ENCODE measurements at places on chromosomes 16 and 17.

DNA sequence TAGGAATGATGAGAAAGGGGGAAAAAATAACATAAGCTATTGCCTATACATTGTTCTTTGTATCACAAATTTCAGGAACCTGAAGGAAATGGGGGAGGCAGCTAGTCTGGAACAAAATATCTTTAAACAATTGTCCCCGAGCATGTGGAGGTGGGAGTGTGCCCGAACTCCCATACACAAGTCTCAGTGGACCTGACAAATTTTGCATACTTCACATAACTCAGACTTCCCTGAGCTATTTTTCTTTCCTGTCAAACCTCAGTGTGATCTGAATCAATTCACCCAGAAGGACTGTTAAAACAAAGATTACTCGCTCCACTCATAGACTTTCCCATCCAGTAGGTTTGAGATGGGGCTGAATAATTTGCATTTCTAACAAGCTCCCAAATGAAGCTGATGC, 1.6 kb upstream of the XPO6 start:
- DNase-seq: no peak

DNA sequence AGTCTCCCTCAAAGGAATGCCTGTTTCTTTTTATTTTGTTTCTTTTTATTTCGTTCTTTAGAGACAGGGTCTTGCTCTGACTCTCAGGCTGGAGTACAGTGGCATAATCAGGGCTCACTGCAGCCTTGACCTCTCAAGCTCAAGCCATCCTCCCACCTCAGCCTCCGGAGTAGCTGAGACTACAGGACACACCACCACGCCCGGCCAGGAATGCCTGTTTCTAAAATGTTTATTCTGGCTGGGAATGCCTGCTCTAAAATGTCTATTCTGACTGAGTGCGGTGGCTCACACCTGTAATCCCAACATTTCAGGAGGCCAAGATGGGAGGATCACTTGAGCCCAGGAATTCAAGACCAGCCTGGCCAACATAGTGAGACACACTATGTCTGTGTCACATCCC, 2.5 kb upstream of the MMP28 start:
- DNase-seq: no peak

DNA sequence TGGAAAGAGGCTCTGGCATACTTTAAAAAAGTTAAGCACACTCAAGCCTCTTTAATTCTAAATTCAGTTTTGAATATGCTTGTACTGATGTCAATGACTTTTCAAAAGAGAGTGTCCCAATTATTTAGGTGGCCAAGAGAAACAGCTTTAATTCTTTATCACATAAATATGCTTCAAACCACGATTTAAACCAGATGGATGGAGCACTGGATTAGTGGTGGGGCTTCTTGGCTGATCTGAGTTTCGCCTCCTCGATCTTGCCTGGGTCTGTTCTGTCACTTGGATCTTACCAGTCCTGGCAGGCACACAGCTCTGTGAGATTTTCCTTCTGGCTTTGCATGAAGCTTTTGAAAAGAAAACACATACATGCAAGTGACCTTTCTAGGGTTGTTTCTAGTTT, 467.8 kb downstream of the MAF start:
- DNase-seq: no peak

- DNase-seq: peak; percentile 11
These were observed 1.1 kb upstream of the TFAP4 start for GRCh38 chr16:4273858-4274311.

DNA sequence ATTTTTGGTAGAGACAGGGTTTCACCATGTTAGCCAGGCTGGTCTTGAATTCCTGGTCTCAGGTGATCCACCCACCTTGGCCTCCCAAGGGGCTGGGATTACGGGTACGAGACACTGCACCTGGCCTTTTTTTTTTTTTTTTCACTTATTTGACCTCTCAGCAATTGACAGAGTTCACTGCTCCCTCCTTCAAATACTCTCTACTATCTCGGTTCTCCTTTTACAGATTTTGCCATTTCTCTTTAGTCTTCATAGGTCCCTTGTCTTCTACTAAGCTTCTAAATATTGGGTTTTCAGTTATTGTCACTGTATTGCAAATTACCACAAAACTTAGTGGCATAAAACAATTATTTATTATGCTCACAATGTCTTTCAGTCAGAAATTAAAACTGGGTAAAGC, 159.3 kb downstream of the TRIM37 start:
- DNase-seq: no peak

- DNase-seq: no peak
These were observed 6.5 kb upstream of the COL1A1 start for GRCh38 chr17:50207792-50208567.

- no peak for DNase-seq
These were observed 15.4 kb upstream of the HSBP1 start for GRCh38 chr16:83792391-83792790.

- no peak for DNase-seq
These were observed 54.9 kb downstream of the SDR42E1 start for GRCh38 chr16:81956213-81956948.
